ENCODE measurements at places on chromosomes 12 and 14.

- DNase-seq = no peak
These were observed 242.7 kb downstream of the VRK1 start for GRCh38 chr14:97039717-97040363.

- peak; percentile 50 for DNase-seq
These were observed 36.3 kb downstream of the DTX1 start for GRCh38 chr12:113092607-113093408.

DNA sequence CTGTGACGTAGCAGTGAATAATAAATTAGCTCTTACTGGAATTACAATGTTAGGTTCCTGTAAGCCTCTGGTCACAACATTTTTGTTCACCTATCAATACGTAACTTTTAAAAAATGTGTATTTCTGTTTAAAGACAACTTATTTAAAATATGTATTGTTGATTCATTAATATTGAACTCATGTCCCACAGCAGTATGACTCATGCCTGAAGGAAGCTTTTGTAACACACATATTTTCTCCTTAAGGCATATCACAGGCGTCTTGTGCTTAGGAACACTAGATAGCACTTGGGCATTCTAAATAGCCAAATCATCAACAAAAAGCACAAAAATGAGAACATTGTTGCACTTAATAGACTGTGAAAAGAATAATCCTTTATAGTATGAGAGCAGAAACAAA is 92.5 kb downstream of the GPHN start:
- no peak for DNase-seq

DNA sequence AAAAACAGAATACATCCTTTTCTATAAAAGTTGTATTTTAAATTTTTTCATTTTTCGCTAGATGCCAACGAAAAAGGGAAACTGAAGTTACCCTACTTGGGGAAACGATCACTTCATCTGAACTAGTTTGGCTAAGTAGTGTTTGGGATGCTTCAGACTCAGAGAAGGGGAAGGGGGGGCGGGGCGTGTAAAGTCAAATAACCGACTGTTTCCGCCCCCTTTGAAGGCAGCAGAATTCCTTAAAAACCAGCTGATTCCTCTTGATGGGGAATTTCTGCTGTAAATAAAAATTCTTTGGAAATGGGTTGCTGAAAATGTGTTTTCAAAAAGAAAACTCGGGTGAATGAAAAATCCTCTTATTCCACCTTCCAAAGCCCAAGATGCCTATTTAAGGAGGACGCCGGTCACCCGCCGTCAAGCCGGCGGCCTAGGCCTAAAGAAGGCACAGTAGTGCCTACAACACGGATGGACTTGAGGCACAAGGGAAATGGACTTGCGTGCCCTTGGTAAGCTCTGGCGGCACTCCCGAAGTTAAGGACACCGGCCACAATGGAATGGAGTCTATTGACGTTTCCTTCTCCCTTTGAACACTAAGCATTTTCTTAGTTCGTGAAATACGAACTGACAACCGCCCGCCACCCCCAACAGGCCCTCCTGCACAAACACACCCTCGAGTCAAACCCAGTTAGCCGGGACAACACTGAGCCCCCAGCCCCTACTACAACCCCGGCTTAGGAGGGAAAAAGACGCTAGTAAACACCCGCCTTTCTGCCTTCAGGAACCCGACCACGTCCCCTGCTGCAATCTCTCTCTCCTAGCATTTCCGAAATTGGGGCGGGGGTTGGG is 1.9 kb downstream of the ATXN2 start:
- DNase-seq = peak; percentile 48

GRCh38 chr14:69713209-69713781 is 53.6 kb upstream of the SRSF5 start:
- DNase-seq = no peak

DNA sequence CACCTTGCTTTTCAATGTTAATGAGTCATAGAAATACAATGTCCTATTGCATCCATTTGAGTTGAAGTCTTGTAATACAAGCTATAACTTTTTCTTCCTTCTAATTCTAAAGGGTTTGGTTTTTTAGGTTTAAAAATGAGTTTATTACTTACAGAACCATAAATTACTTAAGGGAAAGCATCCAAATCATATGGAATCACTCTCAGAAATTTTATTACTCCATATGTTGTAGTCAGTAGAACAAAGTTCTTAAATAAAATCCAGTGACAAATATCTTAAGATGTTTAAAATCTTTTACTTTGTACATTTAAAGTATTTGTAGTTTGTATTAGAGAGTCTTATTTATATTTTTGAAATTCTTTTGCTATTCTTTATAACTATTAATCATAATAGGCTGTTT is 253.2 kb downstream of the IPO8 start:
- no peak for DNase-seq

GRCh38 chr12:110312581-110313360 is 31.7 kb downstream of the ATP2A2 start:
- DNase-seq = no peak

GRCh38 chr14:26595926-26596542 is 1.8 kb downstream of the NOVA1 start:
- no peak for DNase-seq

DNA sequence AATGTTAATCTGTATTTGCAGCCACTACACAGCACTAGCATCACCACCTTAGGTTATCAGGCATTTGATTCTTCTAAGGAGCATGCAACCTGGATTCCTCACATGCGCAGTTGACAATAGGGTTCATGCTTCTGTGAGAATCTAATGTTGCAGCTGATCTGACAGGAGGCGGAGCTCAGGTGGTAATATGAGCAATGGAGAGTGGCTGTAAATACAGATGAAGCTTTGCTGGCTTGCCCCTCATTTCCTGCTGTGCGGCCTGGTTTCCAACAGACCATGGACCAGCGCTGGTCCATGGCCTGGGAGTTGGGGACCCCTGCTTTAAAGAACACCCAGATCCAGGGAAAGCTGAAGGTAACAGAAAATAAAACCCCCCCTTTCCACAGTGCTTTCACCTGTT is 51.0 kb downstream of the TMX1 start:
- DNase-seq = no peak

DNA sequence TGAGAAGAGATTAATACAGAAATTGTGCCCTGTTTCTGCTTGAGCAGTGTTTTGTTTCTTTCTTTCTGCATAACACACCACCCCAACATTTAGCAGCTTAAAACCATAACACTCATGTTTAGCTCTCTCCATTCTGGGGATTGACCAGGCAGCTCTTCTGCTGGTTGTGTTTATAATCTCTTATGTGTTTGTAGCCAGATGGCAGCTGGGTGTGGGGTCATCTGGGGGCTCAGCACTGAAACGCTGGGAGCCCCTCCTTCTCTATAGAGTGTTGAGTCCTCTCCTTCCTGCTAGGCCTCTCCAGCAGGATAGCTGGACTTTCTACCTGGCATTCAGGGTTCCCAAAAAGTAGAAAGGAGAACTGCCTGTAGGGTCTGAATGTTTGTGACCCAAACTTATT is 270.6 kb downstream of the TTC8 start:
- DNase-seq = no peak

DNA sequence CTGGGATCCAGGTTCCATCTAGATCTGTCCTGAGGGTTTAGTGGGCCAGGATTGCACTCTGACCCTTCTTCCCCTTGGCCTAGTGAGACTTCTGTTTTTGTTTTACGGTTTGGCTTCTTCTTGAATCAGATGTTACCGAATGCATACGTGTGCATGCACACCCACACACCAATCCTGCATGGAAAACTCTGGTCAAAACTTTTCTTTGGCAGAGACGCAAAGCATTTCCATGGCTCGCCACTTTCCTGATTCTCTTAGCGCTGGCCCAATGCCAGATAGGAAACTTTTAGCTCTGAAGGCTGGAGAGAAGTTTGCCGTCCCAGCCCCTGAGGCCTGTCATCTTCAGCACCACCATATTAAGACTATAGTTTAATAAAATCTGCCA is 67.4 kb upstream of the ACTN1 start:
- no peak for DNase-seq
